ENCODE measurements at places on chromosomes 3 and 15. TPM values are rescaled to one million over a fixed set of nuclear protein-coding genes. Genes with fewer than 3 reads are reported as not detected.

Gene LRCH3
- 51.2 TPM for total RNA-seq

Gene FHIT
- 4.2 TPM for total RNA-seq

Gene ZBED2
- total RNA-seq = 547 TPM

Gene UPK1B
- total RNA-seq = not detected

Gene A4GNT
- total RNA-seq = not detected

Gene AP3B2
- total RNA-seq = 0.61 TPM

GRCh38 chr3:15269091-15269989 is 63.0 kb downstream of the SH3BP5 start:
- peak; percentile 80 for DNase-seq
- peak overlapping the region; percentile 61 for H3K27ac ChIP-seq
- H3K27me3 ChIP-seq = no peaks in the 10 kb centered on the region
- peak overlapping the region; percentile 34 for H3K4me3 ChIP-seq

DNA sequence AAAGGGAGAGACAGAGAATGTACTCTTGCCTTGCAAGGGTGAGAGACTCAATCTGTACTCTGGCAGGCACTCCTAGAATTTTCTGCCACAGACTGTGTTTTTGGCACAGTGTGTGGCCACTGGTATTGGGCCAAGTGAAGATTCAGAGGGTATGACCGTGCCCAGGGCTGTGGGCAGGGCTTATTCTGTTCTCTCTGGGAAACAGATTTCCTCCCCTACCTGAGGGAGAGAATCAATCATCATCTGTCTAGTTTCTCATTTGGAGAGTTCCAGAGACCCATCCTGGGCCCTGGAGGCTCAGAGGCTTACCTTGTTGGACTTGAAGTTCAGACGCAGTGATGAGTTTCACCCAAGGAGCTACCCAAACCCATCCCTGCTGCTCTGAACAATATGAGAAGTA is 28.2 kb downstream of the CSTA start:
- no peaks in the 10 kb centered on the region for H3K4me1 ChIP-seq
- no peak for DNase-seq
- H3K36me3 ChIP-seq = no peaks in the 10 kb centered on the region
- no peak overlapping the region for H3K27ac ChIP-seq
- H3K27me3 ChIP-seq = no peaks in the 10 kb centered on the region

GRCh38 chr3:48597408-48597800 is 2.3 kb upstream of the COL7A1 start:
- H3K36me3 ChIP-seq = peaks cover 26% of the 10 kb centered on the region
- no peak overlapping the region for H3K4me3 ChIP-seq
- no peak for DNase-seq

DNA sequence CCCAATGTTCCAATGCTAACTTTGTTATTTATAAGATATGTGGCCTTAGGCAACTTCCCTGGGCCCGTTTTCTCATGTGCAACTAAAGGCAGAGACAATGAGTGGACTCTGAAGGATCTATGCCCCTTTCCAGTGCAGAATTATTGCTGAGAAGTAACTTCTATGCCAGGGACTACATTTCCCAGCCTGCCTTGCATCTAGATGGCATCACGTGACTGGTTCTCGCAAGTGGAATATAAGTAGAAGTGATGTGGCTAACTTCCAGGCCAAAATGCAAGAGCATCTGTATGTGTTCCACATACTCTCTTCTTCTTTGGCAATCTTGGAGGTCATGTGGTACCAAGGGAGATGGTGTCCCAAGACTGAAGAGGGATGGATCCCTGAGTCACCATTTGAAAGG is 674.4 kb downstream of the NTRK3 start:
- H3K4me1 ChIP-seq = no peaks in the 10 kb centered on the region
- H3K27me3 ChIP-seq = no peaks in the 10 kb centered on the region
- H3K4me3 ChIP-seq = no peak overlapping the region
- H3K36me3 ChIP-seq = no peaks in the 10 kb centered on the region
- H3K27ac ChIP-seq = no peak overlapping the region

GRCh38 chr3:40152482-40153133 is 156.9 kb upstream of the EIF1B start:
- no peaks in the 10 kb centered on the region for H3K36me3 ChIP-seq
- H3K27me3 ChIP-seq = no peaks in the 10 kb centered on the region
- no peak overlapping the region for H3K27ac ChIP-seq
- H3K4me3 ChIP-seq = no peak overlapping the region

DNA sequence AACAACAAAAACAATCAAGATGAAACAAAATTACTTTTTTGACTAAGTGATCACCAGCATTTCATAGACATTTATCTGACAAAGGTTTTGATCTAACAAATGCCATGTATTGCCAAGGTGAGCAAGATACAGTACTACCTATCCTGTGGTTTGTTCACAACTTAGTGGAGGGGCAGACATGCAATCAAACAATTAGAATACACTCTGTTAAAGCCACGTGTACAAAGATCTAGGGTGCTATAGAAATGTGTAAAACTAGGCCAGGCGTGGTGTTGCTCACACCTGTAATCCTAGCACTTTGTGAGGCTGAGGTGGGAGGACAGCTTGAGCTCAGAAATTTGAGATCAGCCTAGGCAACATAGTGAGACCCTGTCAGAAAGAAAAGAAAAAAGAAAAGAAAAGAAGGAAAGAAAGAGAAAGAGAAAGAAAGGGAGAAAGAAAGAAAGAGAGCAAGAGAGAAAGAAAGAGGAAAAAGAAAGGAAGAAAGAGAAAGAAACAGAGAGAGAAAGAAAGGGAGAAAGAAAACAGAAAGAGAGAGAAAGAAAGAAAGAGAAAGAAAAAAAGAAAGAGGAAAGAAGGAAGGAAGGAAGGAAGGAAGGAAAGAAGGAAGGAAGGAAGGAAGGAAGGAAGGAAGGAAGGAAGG is 1.4 kb upstream of the TRIM69 start:
- H3K4me3 ChIP-seq = peak overlapping the region; percentile 62
- H3K36me3 ChIP-seq = no peaks in the 10 kb centered on the region
- no peak for DNase-seq
- peaks cover 79% of the 10 kb centered on the region for H3K4me1 ChIP-seq
- peak overlapping the region; percentile 70 for H3K27ac ChIP-seq

GRCh38 chr3:128269796-128270195 is 116.5 kb downstream of the EEFSEC start:
- no peak overlapping the region for H3K27ac ChIP-seq
- no peaks in the 10 kb centered on the region for H3K4me1 ChIP-seq
- no peaks in the 10 kb centered on the region for H3K36me3 ChIP-seq
- no peak for DNase-seq
- no peak overlapping the region for H3K4me3 ChIP-seq
- no peaks in the 10 kb centered on the region for H3K27me3 ChIP-seq

DNA sequence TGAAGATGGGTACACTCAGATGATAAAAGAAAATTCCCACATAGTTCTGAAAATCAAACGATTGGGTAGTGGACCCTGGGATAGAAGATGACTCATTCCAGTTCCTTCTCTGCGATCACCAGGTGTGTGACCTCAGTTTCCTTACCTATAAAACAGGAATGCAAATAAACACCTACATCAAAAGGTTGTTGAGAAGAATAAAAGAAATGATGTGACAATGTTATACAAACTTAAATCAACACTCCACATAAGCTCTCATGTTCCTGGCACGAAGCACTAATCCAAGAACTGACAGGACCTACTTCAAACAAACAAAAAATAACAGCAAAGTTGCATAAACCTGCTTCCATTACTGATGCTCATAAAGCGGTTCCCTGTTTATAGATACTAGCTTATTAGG is 69.2 kb downstream of the RORA start:
- H3K27me3 ChIP-seq = no peaks in the 10 kb centered on the region
- no peak for DNase-seq
- no peaks in the 10 kb centered on the region for H3K36me3 ChIP-seq
- no peak overlapping the region for H3K27ac ChIP-seq
- H3K4me3 ChIP-seq = no peak overlapping the region

GRCh38 chr3:114799816-114800215 is 347.3 kb downstream of the ZBTB20 start:
- DNase-seq = no peak
- no peak overlapping the region for H3K27ac ChIP-seq
- H3K36me3 ChIP-seq = no peaks in the 10 kb centered on the region

DNA sequence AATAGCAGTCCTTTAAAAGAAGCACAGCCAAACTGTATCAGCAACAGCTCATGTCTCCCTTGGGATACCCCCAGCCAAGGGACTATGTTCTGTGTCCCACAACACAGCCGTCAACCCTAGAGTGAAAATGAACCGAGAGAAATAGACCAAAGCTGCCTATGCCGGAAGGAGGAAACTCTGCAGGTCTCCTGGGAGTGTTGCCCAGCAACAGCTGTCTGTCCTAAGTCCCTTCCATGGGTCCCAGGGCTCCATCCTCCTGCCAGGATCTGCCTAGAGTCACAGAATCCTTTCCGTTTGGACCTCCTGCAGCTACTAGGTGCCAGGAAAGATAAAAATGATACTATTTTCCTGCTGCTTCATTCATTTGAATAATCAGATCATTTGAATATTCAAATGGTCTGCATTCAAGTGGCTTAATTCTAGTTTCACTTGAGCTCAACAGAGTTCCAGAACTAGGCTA is 53.1 kb downstream of the TRANK1 start:
- peaks cover 51% of the 10 kb centered on the region for H3K36me3 ChIP-seq
- no peak overlapping the region for H3K4me3 ChIP-seq
- no peak for DNase-seq
- H3K27me3 ChIP-seq = no peaks in the 10 kb centered on the region

GRCh38 chr3:23244324-23245041 is 41.4 kb downstream of the UBE2E2 start:
- no peaks in the 10 kb centered on the region for H3K27me3 ChIP-seq
- H3K27ac ChIP-seq = no peak overlapping the region
- DNase-seq = no peak
- H3K4me3 ChIP-seq = no peak overlapping the region
- H3K36me3 ChIP-seq = no peaks in the 10 kb centered on the region

GRCh38 chr3:57820479-57820878 is 64.4 kb downstream of the SLMAP start:
- no peak for DNase-seq
- H3K27me3 ChIP-seq = no peaks in the 10 kb centered on the region
- no peak overlapping the region for H3K4me3 ChIP-seq
- H3K36me3 ChIP-seq = no peaks in the 10 kb centered on the region
- no peak overlapping the region for H3K27ac ChIP-seq

- no peaks in the 10 kb centered on the region for H3K27me3 ChIP-seq
- DNase-seq = no peak
- peaks cover 17% of the 10 kb centered on the region for H3K4me1 ChIP-seq
- no peak overlapping the region for H3K27ac ChIP-seq
- no peak overlapping the region for H3K4me3 ChIP-seq
Observed at GRCh38 chr15:70025413-70026296, 72.1 kb downstream of the TLE3 start.

GRCh38 chr3:114538211-114538610 is 244.4 kb downstream of the TIGIT start:
- H3K36me3 ChIP-seq = no peaks in the 10 kb centered on the region
- no peak overlapping the region for H3K4me3 ChIP-seq
- no peak for DNase-seq

DNA sequence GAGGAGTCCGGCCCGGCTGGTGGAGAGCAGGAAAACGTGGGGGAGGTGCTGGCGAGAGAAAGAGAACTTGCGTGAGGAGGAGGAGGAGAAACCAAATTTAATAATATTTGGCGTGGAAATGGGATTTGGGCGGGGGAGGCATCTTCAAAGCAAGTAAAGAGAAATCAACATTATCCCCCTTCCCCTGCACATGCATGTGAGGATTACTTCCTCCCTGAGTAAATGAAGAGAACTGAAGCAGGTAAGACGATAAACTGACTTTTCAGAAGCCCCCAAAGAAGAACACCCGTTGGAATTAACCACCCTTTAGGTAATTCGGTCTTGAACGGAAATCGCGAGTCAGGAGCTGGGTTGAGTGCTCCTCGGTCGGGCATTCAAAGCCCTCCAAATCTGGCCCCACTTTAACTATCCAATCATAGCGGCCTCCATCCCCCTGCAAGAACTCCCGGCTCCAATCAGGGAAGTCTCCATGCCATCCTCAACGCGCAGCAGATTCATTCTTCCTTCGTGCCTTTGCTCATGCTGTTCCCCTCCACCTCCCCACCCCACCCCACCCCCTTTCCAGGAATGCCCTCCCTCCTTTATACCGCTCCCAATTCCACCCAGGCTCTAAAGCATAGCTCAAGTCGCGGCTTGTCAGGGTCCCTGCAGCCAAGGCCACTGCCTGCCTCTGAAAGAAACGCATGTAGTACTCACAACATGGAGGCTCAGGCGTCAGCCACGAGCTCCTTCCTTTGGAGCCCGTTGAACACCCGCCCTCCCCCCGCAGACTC is 545 bp upstream of the RFX7 start:
- H3K4me3 ChIP-seq = peak overlapping the region; percentile 72
- peak; percentile 46 for DNase-seq
- peaks cover 25% of the 10 kb centered on the region for H3K4me1 ChIP-seq
- H3K36me3 ChIP-seq = no peaks in the 10 kb centered on the region

GRCh38 chr3:125606291-125606690 is 11.0 kb upstream of the OSBPL11 start:
- H3K27me3 ChIP-seq = no peaks in the 10 kb centered on the region
- no peaks in the 10 kb centered on the region for H3K36me3 ChIP-seq
- DNase-seq = no peak
- no peak overlapping the region for H3K4me3 ChIP-seq
- H3K27ac ChIP-seq = no peak overlapping the region

- H3K36me3 ChIP-seq = no peaks in the 10 kb centered on the region
- H3K27ac ChIP-seq = no peak overlapping the region
- H3K27me3 ChIP-seq = no peaks in the 10 kb centered on the region
- DNase-seq = no peak
Observed at GRCh38 chr3:17602126-17602525, 140.3 kb downstream of the TBC1D5 start.

DNA sequence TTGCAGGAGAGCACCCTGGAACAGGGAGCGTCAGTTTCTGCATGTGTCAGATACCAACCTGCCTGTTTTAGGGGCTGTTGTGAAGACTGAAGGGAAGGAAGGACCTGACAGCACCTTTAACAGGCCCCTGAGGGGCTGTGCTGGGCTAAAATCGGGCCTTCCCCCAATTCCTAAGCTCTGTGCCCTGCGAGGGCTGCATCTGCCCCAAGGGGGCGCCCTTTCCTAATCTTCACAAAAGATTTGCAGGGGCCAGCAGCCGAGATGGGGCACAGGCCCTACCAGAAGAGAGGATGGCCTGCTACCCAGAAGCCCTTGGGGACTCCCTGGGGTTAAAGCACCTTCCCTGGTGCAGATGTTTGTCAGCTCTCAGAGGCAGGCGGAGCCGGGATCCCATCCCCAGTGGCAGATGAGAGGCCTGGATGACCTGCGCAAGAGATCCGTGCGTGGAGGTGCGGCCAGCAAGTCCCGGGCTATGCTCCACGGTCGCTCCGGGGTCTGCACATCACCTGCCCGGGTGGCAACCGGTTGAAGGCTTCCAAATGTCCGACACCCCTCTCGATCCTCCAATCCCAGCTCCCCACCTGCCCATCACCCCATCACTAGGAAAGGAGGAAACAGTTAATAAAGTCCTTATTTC is 53.6 kb downstream of the RHCG start:
- H3K4me1 ChIP-seq = no peaks in the 10 kb centered on the region
- no peak overlapping the region for H3K27ac ChIP-seq
- no peak overlapping the region for H3K4me3 ChIP-seq
- DNase-seq = no peak
- peaks cover 6% of the 10 kb centered on the region for H3K27me3 ChIP-seq
- no peaks in the 10 kb centered on the region for H3K36me3 ChIP-seq
